ENCODE measurements at places on chromosomes 11 and 22. TPM values are rescaled to one million over a fixed set of nuclear protein-coding genes. Genes with fewer than 3 reads are reported as not detected.

DNA sequence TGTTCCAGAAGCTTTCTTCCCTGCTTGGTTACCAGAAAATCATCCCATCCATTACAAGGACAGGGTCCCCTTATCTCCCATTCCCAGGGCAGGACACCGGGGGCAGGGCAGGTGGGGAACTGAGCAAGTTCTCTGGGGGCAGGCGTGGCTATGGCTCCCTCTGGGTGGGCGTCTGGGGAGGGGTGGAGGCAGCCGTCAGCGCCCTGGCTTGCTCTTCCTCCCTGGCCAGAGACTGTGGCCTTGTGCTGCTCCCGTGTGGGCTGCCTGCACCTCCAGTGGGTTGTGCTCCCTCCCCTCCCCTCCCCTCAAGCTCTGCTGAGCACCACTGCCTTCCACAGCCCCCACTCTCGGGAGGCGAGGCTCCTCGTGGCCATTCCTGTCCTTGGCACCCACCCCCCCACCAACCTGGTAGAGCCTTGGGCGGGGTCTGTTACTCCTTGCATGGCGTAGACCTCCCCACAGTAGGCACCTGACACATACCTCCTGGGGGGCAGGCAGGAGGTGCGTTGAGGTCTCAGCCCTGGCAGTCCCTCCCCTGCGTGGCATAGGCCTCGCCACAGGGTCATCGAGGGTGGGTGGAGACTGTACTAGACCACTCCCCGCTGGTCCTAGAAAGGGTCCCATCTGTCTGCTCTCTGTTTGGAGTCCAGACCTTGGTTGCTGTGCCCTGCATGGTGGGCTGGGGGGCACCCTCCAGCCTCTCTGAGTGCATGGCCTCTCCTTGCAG, 24.2 kb upstream of the PPP6R3 start:
- no peak for ATAC-seq

- ATAC-seq, result peak; percentile 75
Measured at GRCh38 chr11:3954448-3955298, 99.2 kb downstream of the STIM1 start.

DNA sequence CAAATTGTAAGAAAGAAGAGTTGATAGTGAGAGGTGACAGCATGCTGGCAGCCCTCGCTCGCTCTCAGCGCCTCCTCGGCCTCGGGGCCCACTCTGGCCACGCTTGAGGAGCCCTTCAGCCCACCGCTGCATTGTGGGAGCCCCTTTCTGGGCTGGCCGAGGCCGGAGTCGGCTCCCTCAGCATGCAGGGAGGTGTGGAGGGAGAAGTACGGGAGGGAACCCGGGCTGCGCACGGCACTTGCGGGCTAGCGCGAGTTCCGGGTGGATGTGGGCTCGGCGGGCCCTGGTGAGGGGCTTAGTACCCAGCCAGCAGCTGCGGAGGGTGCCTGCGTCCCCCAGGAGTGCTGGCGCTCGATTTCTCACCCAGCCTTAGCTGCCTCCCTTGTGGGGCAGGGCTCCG, 539.7 kb upstream of the CCDC179 start:
- ATAC-seq, result no peak

- ATAC-seq, result no peak
Measured at GRCh38 chr11:14634813-14635212, 8.8 kb upstream of the PDE3B start.

DNA sequence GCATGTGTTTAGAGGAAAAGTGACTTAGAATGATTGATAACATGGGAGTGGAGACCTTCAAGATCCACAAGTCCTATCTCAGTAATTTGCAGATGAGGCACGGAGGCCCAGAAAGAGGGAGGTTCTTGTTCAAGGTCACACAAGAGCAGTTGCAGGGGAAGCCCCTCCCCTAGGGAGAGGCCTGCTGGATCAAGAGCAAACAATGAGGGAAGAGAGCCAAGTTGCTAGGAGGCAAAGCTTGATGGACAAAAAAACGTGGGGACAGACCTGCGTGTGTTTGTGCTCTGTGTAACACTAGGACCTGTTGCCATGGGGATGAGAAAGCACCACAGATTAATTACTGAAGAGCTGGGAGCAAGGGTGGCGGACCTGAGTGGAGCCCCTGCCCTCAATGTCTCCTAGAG, 6.4 kb upstream of the MFRP start:
- ATAC-seq, result no peak

DNA sequence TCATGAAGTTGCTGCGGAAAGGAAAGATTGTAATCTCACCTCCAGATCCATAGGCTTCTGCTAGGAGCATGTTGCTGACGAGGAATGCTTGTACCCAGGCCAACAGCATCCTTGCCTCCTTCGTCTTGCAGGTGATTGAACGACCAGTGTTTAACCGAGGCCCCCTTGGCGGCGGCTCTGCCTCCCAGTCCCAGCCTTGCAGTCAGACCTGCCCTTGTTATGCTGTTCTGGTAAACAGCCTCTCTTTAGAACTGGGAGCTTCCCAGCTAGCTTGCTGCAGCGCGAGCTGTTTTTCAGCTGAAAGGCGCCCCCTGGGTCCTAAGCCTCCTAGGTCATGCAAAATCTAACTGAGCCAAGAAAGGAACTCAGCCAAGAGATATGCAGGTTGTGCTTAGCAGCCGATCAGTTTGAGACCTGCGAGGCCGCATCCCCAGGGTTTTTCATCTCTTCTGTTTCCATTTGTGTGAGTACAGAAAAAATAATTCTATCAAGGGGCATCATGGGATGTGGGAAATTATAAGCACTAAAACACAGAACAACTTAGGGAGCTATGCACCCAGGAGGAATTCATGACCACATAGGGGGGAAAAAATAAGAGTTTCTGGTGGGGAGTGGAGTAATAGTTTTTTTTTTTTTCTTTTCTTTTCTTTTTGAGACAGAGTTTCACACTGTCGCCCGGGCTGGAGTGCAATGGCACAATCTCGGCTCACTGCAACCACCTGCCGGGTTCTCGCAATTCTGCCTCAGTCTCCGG, at the start of gene PIK3IP1:
Gene PIK3IP1 (minus strand): TSS at position 253 of the 754 bp plus-strand sequence. CDS start 144 bp downstream, at position 109.
- ATAC-seq, result peak; percentile 50

DNA sequence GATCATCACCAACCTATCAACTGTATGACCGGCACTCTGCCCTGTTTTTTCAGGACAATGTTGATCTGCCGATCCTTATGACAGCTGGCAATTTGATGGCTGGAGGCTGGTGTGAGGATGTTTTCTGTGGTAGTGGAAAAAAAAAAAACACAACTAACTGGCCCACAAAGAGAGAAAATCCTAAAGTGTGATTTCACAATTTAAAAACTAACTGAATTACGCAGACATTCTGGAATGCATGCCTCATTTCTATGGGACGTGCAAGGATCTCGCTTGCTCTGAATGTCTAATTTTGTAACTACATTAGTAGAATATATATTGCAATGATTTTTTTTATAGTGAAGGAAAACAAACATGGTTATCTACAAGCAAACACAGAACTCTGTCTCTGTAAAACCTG, 590.5 kb downstream of the ETS1 start:
- no peak for ATAC-seq

GRCh38 chr22:29701155-29701999, 18.4 kb upstream of the CABP7 start:
- peak; percentile 43 for ATAC-seq

GRCh38 chr11:17703951-17704350, 15.4 kb upstream of the MYOD1 start:
- peak; percentile 43 for ATAC-seq

GRCh38 chr11:118198370-118198769, 21.9 kb upstream of the SCN2B start:
- peak; percentile 18 for ATAC-seq

GRCh38 chr11:5226732-5227310, at the start of gene HBB:
Gene HBB, minus strand, starts transcription at chr11:5227071. Its CDS starts 50 bp downstream, at chr11:5227021.
- ATAC-seq, result no peak

GRCh38 chr11:30717009-30717408, 130.9 kb upstream of the MPPED2 start:
- ATAC-seq, result no peak

GRCh38 chr11:34416766-34417165, 22.0 kb upstream of the CAT start:
- ATAC-seq, result no peak

- no peak for ATAC-seq
Measured at GRCh38 chr11:21461701-21462100, 731.2 kb upstream of the ANO5 start.

GRCh38 chr22:25848954-25849353, 107.0 kb downstream of the MYO18B start:
- no peak for ATAC-seq

GRCh38 chr11:36615826-36616225, 17.8 kb upstream of the RAG2 start:
- ATAC-seq, result no peak

DNA sequence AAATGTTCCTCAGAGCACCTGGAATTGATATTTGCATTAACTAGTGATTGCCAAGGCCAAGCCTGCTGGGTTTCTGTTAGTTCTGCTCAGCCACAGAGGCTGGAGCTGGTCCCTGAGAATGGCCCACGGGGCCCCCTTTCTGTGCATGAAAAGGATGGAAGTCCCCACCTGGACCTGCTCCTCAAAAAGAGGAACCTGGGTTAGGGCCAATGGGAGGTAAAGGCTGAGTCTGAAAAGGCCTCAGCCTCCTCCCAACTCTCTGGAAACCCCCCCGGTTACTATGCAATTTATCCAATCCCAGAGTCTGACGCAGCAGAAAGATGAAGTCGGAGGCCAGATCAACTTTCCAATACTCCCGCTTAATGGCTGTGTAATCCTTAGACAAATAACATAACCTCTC, 6.8 kb upstream of the CREB3L1 start:
- ATAC-seq, result no peak

- no peak for ATAC-seq
Measured at GRCh38 chr11:79492008-79492407, 51.2 kb upstream of the TENM4 start.

Gene CRYBA4
- not detected for total RNA-seq

Gene HYOU1
- 67.7 TPM for total RNA-seq

Gene PYGM
- total RNA-seq, result 4.7 TPM

Gene CATSPERZ
- total RNA-seq, result not detected

Gene ENTHD1
- total RNA-seq, result 1.2 TPM

Gene CCDC89
- total RNA-seq, result not detected

Gene OR8A1
- total RNA-seq, result not detected

Gene ALDH3B1
- 0.08 TPM for total RNA-seq

Gene IFITM10
- total RNA-seq, result 0.17 TPM

Gene OR51B2
- 0.29 TPM for total RNA-seq
